ENCODE measurements at places on chromosomes 2 and 18.

DNA sequence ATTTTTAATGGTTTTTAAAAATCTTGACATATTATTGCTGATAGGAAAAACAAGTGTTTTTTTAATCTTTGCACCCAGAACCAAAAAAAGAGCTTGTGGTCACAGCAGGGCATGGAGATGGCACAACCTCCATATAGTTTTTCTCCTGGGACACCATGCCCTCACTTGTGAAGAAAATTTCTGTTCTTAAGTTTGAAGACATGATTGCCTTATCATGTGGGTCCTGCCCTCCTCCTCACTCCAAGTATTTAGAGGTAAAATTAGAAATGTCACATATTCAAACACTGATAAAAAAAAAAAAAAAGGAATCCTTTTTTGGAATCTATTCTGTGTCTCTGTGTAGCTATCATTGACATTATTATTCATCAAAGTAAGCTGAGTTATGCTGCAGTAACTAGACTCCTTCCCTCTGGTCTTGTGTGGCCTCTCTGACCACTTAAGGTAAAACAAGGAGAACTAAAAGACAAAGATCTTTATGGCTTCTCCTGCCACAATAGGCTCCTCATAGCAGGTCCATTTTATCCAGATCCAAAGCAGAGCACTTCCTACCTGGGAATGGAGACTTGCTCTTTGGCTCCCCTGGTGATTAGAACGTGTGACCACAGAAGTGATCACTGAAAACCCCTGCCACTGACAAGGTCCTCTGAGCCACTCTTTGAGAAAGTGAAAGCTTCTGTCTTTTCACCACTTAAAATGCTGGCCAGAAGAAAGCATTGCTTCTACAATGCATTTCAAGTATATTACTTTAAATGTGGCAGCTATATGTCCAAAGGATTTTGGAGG is 19.8 kb downstream of the ADD2 start:
- DNase-seq = no peak

- DNase-seq = no peak
These were observed 49.4 kb downstream of the LONRF2 start for GRCh38 chr2:100272841-100273329.

DNA sequence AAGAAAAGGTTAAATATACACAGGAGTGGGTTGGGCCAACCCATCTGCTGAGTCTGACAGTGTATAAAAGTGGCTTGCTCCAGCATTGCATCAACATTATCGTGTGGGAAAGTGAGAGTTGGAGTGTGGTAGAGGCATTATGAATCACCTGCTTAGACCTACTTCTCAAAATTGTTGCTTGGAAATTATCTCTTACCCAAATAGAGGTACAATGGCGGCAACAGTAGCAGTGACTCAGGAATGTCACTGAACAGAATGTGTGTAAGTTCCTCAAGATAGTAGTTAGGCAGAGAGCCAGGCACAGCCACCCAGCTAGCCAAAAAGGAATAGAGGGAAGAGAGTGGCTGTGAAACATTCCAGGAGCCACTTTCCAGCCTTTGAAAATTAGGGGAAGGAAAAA is 616.0 kb downstream of the NUP35 start:
- DNase-seq = no peak

GRCh38 chr18:54608028-54608642 is 17.1 kb downstream of the DYNAP start:
- DNase-seq = no peak

DNA sequence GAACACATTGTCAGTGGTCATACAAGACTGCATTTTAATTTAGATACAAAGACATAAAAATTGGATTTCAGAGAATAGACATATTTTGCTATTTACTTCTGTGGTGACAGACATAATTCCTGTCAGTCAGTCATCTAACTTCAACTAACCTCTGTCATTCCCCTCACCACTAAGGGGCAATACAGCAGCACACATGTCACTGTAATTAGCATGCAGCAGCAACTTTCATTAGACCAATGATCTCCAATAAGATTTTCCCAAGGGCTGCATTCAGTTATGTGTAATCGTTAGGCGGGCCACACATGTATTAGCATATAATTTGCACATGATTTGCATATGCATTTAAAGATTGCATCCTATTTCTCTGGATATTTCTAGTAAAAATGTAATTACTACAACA is 624.5 kb downstream of the NR4A2 start:
- DNase-seq = no peak

- no peak for DNase-seq
These were observed 1.8 kb downstream of the MOGAT1 start for GRCh38 chr2:222673273-222673672.

DNA sequence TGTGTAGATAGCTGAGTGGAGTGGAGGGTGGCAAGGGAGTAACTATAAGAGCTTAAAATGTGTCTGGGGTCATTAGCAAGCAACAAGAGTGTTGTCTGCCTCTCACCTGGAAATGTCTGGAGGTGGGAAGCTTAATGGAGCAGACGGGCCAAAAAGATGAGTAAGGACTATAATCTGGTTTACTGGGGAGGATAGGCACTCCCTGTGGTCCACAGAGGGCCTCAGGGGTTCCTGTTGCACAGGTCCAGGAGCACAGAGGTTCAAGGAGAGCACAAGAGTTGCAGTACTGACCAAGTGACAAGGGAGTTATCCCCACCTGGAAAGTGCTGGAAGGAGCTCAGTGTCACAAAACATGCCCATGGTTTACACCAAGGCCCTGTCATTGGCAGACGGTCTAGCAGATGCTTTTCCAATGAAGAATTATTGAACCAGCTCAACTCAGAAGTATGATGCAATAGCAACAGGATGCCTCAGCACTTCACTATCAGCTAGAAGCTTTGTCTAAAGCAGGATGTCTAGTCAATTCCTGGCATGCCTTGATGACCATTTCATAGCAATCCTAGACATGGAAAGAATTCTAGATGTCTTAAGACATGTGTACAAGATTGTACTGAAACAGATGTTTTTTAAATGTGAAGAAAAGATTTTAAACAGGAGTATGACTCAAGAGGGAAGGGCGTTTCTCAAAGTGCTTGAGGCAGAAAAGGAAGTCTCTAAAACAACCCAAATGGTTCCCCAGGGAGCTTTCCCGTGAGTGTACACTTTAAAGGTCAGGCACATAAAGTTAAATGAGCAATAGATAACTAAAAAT is 62.9 kb upstream of the SERPINE2 start:
- no peak for DNase-seq

- no peak for DNase-seq
These were observed 1917.7 kb upstream of the PIK3C3 start for GRCh38 chr18:40037356-40037755.

GRCh38 chr2:70927641-70928040 is 8.1 kb upstream of the ATP6V1B1 start:
- peak; percentile 5 for DNase-seq

- no peak for DNase-seq
These were observed 59.6 kb downstream of the SP110 start for GRCh38 chr2:230160112-230160660.

GRCh38 chr2:26568076-26568890 is 72.9 kb downstream of the CIB4 start:
- no peak for DNase-seq

DNA sequence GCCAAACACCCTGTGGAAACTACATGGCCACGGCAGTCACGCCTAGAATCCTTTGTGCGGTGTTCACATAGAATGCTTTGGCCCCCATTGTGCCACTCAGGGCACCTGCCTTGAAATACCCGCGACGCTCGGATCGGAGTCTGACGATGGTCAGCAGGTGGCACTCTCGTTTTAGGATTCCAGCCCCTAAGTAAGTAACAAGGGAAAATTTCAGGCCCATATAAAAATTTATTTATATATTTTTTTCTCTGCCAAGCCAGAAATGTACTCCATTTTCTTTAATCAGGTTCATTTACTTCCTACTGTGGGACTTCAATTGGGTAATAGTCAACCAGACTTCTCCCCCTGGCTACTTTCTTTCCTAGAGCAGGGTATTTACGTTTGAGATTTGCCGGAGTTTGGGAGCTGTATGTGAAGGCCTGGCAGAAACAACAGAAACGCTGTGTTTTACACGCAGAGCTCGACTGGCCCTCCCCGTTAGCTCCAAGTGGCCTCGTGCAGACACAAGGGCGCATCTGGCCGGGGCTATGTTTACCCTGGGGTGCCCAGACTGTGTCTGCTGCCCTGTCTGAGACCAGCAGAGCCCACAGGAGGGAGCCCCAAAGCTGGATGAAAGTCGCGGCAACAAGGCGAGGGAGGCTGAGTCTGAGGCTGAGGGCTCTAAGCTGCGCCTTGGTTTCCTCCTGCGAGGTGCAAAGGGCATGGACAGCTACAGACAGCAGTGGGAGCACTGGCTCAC is 41.6 kb downstream of the LRRC30 start:
- peak; percentile 61 for DNase-seq

DNA sequence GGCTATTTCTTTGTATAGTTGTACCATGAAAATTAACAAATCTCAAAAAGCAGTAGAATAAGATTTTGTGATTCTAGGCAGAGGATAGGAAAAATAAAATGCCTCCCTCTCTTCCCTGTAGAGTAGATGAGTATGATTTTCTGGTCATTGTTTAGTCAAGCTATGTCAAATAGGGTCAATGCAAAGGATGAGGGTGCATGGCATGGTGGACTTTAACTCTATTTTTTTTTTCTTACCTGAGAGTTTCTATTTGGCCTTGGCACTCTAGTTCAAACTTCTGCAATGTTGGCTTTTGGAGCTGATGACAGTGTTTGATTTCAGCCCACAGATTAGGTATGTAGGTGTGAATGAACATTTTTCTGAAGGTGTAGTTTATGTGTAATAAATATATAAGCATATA is 224.5 kb downstream of the TRIB2 start:
- no peak for DNase-seq

GRCh38 chr18:12336887-12337286 is 28.8 kb downstream of the TUBB6 start:
- DNase-seq = no peak

GRCh38 chr2:54650612-54651011 is 72.8 kb upstream of the EML6 start:
- DNase-seq = no peak

GRCh38 chr2:109069331-109070194 is 59.4 kb upstream of the SH3RF3 start:
- DNase-seq = no peak

- no peak for DNase-seq
These were observed 121.4 kb downstream of the CTAGE1 start for GRCh38 chr18:22296304-22296703.

DNA sequence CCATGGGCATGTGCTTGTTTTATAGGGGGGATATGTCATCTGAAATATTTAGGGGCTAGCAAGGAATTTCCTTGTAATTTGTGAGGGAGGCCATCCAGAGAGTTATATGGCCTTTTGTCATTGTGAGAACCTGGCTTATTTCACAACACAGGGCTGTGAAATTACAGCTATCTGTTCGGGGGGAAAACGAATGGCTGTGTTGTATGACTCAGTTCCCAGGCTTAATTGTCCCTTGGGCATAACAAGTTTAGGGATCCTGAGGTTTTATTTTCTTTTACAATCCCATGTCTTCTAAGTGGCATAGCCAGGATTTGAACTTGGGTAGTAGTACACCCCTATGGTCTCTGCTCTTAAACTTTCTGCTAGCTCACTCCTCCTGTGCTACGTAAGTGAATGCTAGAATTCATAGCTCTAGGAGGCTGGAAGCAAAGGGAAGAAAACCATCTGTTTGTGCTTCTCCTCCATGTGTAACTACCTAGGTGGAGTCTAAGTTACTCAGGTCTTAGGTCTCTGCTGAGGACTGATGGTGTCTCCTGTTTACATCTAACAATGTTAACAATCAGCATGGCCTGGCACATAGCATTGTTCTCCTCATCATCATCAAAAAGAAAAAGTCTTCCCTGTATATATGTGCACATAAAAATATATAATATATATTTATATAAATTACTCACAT is 53.8 kb downstream of the SKA1 start:
- no peak for DNase-seq

DNA sequence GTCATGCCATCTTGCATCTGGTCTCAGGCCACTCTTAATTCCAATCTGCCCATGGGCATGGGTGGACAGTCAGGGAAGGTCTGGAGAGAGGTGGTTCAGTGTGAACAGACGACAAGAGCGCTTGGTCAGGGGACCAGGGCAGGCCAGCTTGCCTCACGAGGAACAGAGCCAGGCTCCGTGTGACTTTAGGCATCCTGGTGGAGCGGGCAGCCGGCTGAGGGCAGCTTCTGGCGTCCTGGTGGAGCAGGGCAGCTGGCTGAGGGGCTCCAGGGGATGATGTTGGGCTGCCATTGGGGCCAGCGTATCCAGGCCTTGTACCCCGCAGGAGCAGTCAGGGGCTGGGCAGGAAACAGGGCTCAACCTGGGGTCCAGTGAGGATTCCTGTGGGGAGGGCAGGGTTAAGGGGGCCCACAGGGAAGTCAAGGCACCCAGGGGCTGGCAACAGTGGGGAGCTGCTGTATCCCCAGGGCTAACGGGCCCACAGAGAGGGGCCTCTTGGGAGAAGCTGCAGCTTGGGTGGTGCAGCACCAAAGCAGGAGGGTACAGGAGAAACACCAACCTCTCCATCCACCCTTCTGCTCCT is 197.9 kb upstream of the TWIST2 start:
- DNase-seq = no peak

DNA sequence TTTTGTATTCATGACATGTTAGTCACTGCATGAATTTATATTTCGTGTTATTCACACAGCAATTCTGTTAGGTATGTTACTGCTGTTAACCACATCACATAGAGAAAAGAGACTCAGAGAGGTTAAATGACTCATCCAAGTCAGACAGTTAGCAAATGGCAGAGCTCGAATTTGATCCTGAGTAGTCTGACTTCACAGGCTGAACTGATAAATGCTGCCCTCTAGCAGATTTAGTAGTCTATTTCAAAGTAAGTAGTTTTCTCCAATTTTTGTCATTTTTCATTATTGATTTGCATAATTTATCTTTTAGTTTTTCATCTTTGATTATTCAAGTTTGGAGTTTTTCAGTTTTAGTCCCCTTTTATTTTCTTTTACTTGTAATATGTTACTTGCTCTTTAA is 58.3 kb downstream of the WDR7 start:
- DNase-seq = no peak

GRCh38 chr2:241149925-241150659 is at the start of gene PPP1R7:
TSS of gene PPP1R7 (plus strand) at chr2:241150467. CDS start at chr2:241150496, 29 bp downstream.
- DNase-seq = peak; percentile 96

GRCh38 chr18:22490429-22490846 is 72.7 kb upstream of the CTAGE1 start:
- DNase-seq = no peak

DNA sequence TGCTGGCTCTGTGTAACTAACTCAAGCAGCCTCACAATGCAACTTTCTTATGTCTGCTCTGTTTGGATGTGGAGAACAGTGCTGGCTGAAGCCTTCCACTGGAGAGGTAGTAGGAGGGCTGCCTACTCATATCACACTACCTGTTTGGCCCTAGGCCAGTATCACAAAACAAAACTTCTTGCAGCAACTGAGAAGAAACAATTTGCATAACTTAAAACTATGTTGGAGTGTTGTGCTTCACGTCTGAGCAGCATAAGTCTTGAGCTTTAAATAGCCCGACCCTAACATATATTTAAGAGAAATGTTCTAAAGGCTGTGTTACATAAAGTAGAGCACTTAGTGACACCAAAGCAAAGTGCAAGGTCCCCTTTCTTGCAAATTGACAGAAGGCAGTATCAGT is 204.9 kb upstream of the ACVR2A start:
- no peak for DNase-seq

Data from pancreas (tissue), 10 donors.